ENCODE measurements at places on chromosomes 4 and X. TPM values are rescaled to one million over a fixed set of nuclear protein-coding genes. Genes with fewer than 3 reads are reported as not detected.

DNA sequence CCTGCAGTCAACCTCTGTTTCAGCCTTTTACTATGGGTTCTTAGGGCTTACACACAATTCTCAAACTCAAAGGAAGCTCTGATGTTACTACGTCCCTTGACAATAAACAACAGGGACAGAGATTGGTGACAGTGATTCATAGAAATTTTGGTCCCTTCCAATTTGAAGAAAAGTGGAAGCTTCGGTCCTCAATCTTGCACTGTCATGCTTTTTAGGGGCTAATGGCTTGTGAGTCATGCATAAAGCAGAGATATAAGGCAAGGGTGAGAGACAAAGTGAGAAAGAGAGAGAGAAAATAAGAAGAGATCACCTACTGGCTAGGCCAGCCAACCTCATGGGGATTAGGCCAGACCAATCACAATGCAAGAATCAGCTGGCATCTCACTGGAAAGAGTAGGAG, 63.2 kb upstream of the STARD8 start:
- no peak for DNase-seq

DNA sequence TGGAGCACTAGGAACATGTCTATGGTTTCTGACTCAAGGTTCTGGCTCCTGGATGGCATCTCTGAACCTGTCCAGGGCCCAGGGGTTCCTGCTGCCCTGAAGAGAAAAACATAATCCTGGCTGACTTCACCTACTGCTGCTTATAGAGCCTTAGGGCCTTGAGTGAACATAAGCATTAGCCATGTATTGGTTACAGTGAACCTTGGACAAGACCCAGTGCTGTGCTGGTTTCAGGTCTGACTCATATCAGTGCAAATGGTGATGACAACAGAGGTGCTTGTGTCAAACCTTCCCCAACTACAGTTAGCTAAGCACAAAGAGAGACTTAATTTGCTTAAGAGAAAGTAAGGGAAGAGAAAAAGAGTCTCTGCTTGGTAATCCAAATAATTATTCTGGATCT, 1047.2 kb downstream of the GLUD2 start:
- DNase-seq = peak; percentile 0

MPC1L gene
- total RNA-seq = not detected

GRCh38 chr4:161317000-161317399, 846.8 kb downstream of the FSTL5 start:
- no peak for DNase-seq

GRCh38 chr4:2799971-2800690, 7.2 kb downstream of the SH3BP2 start:
- no peak for DNase-seq

VEGFD gene
- not detected for total RNA-seq

DNA sequence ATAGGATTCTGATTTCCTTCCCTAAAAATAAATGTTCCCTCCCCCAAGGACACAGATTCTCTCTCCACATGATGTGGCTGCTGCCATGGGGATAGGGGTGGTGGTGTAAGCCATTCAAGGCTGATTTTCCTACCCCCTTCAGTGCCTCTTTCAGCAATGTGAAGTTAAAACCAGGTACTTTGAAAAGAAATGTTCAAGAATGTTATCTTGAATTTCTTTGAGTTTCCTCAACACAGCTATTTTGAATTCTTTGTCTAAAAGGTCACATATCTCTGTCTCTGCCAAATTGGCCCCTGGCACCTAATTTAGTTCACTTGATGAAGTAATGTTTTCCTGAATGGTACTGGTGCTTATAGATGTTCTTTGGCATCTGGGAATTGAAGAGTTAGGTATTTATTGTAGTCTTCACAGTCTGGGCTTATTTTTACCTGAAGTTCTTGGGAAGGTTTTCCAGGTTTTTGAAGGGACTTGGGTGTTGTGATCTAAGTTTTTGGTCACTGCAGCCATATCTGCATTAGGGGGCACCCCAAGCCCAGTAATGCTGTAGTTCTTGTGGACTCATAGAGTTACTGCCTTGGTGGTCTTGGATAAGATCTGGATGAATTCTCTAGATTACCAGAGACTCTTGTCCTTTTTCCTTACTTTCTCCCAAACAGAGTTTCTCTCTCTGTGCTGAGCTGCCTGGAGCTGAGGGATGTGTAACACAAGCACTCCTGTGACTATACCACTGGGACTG, 7.6 kb upstream of the DIPK2B start:
- no peak for DNase-seq

KIF4A gene
- total RNA-seq = 11.7 TPM

HERC3 gene
- total RNA-seq = 22.4 TPM

DNA sequence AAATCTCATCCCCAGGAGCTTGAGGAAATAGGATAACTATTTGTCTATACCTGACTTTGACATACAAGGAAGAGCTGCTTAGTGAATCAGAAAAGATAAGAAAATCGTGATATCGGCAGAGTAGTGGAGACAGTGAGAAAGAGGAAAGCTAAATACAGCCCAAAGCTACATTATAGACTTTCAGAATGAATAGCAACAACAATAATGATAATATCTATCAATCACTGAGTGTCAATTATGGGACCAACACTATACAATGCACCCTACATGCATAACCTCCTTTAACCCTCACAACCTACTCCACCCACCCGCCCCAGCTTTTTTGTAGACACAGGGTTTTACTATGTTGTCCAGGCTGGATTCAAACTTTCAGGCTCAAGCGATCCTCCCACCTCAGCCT, 205.1 kb downstream of the PPP3CA start:
- DNase-seq = no peak

DNA sequence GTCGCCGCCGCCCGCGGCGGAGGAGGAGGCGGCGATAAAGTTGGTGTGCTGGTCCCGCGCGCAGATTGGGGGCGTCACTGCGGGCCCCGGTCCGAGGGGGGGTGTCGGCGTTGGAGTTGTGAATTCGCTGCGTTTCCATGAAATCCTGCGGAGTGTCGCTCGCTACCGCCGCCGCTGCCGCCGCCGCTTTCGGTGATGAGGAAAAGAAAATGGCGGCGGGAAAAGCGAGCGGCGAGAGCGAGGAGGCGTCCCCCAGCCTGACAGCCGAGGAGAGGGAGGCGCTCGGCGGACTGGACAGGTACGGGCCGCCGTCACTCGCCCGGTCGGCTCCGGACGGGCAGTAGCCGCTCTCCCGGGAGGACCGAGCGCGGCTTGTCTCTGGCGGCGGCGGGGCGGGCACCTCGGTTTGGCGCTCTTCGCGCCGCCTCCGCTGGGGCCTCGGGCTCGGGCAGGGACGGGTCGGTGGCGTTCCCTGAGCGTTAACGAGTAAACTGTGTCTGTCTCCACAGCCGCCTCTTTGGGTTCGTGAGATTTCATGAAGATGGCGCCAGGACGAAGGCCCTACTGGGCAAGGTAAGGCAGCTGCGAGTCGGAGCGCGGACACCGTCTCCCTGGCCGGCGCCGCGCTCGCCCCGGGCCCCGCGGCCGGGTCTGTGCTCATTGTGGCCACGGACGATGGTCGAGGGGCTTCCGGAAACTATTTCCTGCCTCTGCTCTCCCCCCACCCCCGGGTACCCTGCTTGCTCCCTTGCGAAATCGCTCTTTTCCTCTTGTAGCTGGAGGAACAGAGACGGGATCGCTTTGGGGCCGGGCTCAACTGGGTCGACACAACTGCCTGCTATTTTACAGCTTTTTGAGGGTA, 658 bp downstream of the KDM6A start:
- DNase-seq = peak; percentile 17

FSTL5 gene
- not detected for total RNA-seq

GAGE13 gene
- total RNA-seq = not detected

- DNase-seq = no peak
These were observed 22.2 kb downstream of the KANTR start for GRCh38 chrX:53116101-53116500.

DCAF8L1 gene
- not detected for total RNA-seq

MSANTD1 gene
- 0.19 TPM for total RNA-seq

DNA sequence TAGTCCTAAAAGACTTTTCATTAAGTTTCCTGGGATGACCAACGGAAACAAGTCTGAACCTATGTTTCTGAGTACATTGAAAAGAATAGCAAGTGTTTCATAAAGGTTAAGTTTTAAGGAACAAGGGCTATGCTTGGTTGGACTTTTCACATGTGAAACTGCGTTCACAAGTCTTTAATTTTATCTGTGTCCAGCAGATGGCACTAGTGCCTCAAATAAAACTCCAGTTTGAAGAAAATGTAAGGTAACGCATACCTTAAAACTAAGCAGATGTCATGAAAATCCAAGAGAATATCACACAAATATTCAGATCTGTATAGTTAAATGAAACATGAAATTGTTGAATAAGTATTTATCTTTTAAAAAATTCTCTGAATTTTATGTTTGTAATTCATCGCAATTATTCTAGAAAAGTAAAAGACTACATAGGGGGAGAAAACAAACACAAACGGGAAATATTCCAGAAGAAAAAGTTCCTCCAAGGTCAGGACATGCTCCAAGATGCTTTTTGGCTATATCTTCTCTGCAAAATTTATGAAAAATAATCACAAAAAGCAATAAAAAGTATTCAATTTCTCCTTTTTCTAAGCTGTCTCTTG, 89.6 kb upstream of the MAD2L1 start:
- DNase-seq = peak; percentile 57

DNA sequence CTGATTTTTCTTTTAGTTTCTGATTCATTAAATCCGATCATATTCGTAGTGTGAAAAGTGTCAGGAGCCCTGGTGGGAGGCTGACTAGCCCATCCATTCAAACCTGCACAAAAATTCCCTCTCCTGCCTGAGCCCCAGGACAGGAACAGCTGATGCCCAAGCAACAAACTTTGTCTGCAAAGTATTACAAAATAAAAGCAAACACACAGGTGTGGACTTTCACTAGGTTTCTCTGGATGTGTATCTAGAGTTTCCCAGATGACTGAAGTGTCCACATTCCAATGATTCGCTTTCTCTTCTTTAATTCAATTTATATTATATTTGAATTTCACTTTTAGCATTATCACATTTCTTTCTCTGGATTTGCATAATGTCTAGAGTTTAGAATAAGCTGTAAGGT, 18.2 kb upstream of the FAM9B start:
- DNase-seq = no peak

DNA sequence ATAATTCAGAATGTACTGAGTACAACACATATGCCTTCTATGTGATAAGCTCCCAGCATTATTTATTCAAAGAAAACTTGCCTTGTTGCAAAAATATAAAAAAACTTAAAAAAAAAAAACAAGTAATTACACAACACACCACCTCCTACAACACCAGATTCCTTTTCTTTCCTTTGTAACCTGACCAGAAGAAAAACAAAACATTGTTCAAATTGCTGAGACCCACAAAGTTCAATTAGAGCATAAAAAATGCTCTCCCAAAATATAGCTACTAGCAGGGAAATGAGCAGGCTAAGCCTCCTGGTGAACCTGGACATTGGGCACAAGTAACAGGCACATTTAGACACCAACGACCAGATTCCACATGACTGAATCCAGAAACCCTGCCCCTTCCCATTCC, 38.3 kb downstream of the MECP2 start:
- no peak for DNase-seq

DNA sequence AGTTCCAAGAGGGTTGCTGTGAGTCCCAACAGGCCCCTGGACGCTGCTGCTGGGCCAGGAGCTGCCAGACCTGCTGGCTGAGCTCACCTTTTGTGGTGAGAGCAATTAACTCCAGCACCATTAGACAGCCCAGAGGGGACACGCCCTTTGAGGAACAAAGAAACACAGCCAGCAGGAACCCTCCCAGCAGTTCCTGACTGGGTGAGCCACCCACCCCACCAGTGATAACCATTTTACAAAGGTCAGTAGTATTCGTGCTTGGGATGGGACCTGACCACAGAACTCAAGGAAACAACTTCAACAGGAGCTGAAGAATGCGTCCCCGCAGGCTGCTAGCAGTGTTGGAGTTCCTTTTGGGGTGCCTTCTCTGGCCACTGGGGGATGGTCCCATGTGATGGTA, 38.8 kb upstream of the AFAP1 start:
- DNase-seq = no peak

DNA sequence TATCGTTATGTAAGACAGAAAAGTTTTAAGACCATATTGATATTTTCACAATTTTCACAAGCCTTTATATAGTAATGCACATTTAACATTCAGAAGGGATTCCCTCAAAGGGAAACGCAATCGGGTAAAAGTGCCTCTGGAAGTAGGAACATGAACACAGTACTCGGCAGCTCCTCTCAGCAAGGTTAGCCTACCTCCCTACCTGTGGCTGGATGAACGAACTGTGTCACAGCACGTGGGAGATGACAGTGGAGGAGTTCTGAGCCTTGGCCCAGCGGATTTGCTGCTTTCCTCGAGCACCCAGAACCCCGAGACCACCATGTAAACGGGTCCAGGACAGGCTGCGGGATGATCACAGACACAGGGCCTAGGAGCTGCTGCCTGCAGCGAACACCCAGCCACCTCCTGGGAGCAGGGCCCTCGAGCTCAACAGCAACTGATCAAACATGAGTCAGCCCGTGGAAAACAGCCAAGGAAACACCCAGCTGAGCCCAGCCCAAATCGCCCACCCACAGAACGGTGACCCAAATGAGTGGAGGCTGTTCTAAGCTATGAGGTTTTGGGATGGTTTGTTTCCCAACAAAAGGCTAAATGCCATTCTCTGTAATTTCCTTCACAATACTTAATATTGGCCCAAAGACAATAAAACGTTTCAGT, 30.4 kb downstream of the FAT1 start:
- DNase-seq = peak; percentile 47

GRCh38 chrX:103338663-103339062, 8.6 kb downstream of the TCEAL7 start:
- no peak for DNase-seq

GRCh38 chr4:17812801-17813200, 2.0 kb downstream of the NCAPG start:
- no peak for DNase-seq

Measured in HFFc6 (cell line).